Psoas muscle (tissue), 8 donors: ENCODE measurements at places on chromosomes 6 and 20. TPM values are rescaled to one million over a fixed set of nuclear protein-coding genes. Genes with fewer than 3 reads are reported as not detected.
A peak's percentile ranks its signal among the peaks of the same experiment; 100 is the strongest.

DNA sequence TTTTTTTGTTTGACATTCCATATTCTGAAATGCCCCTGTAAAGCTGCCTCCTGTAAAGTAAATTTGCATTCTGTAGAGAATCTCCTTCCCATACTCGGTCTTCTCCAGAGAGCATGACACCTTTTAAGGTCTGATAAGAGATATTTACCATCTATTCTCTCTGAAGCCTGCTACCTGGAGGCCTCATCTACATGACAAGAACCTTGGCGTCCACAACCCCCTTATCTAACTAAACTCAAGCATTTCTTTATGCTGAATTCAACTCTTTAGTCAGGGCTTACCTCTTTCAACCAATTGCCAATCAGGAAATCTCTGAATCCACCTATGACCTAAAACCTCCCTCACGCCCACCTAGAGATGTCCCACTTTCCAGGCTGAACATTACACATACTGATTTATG lies 51.6 kb downstream of the FAM184A start:
- H3K4me3 ChIP-seq: no peak overlapping the region
- no peaks in the 10 kb centered on the region for H3K4me1 ChIP-seq
- H3K27me3 ChIP-seq: no peaks in the 10 kb centered on the region
- no peak overlapping the region for H3K27ac ChIP-seq
- no peaks in the 10 kb centered on the region for H3K36me3 ChIP-seq

Gene TREML2
- polyA plus RNA-seq: not detected

GRCh38 chr20:3876676-3877075 lies 12.5 kb upstream of the PANK2 start:
- no peak overlapping the region for H3K4me3 ChIP-seq
- H3K27me3 ChIP-seq: no peaks in the 10 kb centered on the region
- no peak for DNase-seq
- H3K36me3 ChIP-seq: peaks cover 33% of the 10 kb centered on the region

GRCh38 chr20:40966103-40966502 lies 62.5 kb upstream of the TOP1 start:
- no peak overlapping the region for H3K4me3 ChIP-seq
- no peak overlapping the region for H3K27ac ChIP-seq

DNA sequence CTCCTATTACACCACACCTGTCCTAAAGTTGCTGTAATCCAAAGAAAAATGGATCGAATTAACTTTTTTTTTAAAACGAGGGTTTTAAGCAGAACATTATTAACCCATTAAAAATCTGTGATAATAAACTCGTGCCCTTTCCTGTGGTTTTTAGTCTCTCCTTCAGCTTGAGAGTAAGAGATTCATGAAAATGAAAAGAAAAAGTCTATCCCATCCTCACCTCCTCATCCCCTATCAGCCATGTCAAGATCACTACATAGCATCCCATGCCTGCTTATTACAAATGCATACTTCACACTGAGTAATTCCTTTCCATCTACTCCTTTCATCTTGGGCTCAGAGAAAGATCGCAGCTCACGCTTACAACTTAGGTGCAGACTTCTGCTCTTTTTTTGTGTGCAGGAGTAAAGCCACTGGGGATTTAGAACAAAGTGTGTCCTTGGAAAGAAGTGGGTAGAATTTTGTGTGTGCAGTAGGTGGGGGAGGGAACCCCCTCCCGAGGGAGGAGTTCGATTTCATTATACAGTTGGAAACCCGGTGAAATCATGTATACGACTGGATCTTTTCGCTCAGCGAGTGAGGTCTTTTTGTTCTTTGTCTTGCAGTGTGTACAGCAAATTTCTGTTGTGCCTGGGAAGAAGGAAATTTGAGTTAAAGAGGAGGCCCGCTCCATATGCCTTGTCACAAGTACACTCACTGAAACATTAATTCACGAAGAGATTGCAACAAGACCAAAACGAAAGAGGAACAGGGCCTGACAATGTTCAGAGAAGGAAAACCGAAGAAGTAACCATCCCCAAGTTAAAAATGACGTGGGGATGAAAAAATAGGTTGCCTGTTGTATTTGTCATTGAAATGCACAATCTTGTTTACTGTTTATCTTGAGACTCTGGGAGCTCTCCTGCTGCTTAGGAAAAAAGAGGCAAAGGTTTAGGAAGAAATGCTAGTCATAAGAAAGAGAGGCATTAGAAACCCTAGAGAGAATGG lies 146.5 kb upstream of the ZNF217 start:
- DNase-seq: no peak
- H3K27me3 ChIP-seq: no peaks in the 10 kb centered on the region
- peaks cover 12% of the 10 kb centered on the region for H3K4me1 ChIP-seq
- no peak overlapping the region for H3K27ac ChIP-seq
- no peaks in the 10 kb centered on the region for H3K36me3 ChIP-seq

- peak overlapping the region; percentile 9 for H3K4me3 ChIP-seq
- no peaks in the 10 kb centered on the region for H3K27me3 ChIP-seq
- peaks cover 61% of the 10 kb centered on the region for H3K4me1 ChIP-seq
- H3K36me3 ChIP-seq: no peaks in the 10 kb centered on the region
- H3K27ac ChIP-seq: peak overlapping the region; percentile 100
Observed at GRCh38 chr6:157019733-157020132, 242.6 kb downstream of the ARID1B start.

- no peak overlapping the region for H3K27ac ChIP-seq
- no peaks in the 10 kb centered on the region for H3K4me1 ChIP-seq
- no peak overlapping the region for H3K4me3 ChIP-seq
- H3K27me3 ChIP-seq: no peaks in the 10 kb centered on the region
- DNase-seq: no peak
Observed at GRCh38 chr20:61982191-61982950, 83.3 kb downstream of the TAF4 start.

Gene SNX9
- polyA plus RNA-seq: 18.4 TPM

Gene TIAM2
- 5.7 TPM for polyA plus RNA-seq
